ENCODE measurements at places on chromosomes 2 and 18.
A peak's percentile ranks its signal among the peaks of the same experiment; 100 is the strongest.

DNA sequence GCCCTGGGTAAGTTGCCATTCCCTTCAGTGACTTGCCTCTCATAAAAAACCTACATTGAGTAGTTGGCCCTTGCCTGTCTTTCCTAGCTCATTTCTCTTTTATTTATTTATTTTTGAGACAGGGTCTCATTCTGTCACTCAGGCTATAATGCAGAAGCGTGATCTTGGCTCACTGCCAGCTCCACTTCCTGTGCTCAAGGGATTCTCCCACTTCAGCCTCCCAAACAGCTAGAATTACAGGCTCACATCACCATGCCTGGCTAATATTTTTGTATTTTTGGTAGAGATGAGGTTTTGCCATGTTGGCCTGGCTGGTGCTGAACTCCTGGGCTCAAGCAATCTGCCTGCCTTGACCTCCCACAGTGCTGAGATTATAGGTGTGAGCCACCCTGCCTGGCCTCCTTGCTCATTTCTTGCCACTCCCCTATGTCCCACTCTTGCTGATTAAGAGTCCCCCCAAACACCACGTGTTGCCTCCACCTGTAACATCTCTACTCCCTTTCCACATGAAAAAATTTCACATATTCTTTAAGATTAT, 12.6 kb downstream of the EVA1A start:
- peak; percentile 31 for DNase-seq

GRCh38 chr2:115649731-115650130, 1207.3 kb downstream of the DPP10 start:
- no peak for DNase-seq

GRCh38 chr2:182870227-182870626, 3.8 kb upstream of the FRZB start:
- peak; percentile 71 for DNase-seq

GRCh38 chr2:9251154-9252001, 44.8 kb downstream of the ASAP2 start:
- no peak for DNase-seq

- no peak for DNase-seq
These were observed 217.7 kb downstream of the MBD5 start for GRCh38 chr2:148238561-148238960.

- DNase-seq, result no peak
These were observed 193.2 kb upstream of the TWIST2 start for GRCh38 chr2:238654479-238655197.

GRCh38 chr2:207165121-207166038, at the start of gene KLF7:
Gene KLF7 (minus strand): TSS chr2:207165948. CDS start chr2:207165568, 380 bp downstream.
- peak; percentile 73 for DNase-seq

DNA sequence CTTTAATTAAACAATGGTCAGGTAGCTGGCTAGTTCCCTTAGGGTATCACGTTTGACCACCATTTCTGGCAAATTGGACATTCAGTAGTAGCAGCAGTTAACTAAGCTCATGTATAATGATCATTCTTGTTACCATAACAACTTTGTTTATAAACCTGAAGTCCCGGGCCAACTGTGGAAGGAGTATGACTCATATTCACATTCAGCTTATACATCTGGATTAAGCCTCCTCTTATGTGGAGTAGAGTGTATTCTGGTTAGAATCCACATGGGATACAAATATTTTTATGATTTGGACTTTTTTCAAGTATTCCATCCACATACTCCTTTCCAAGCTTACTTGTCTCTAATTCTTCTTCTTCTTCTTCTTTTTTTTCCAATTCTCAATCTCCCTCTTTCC, 70.3 kb upstream of the ZSWIM2 start:
- DNase-seq, result no peak

GRCh38 chr18:77111951-77112746, 20.4 kb downstream of the MBP start:
- DNase-seq, result no peak

GRCh38 chr2:61328707-61329251, 142.1 kb downstream of the USP34 start:
- DNase-seq, result no peak

DNA sequence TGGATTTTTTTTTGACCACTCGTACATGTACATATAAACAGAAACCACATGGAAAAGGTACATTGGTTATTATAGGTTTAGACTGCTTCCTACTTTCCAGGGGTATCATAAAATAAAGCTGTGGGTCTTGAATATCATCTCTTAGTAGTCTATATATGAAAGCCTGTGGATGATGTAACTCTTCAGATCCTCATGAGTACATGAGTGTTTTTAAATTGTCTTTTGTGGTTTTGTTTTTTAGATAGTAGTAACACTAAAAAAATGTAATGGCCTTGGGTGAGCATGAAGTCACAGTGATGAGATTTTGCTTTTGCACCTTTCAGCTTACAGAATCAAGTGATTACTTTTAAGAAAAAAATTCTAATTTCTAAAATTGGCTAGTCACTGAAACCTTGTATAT, 80.2 kb downstream of the RAB3GAP1 start:
- no peak for DNase-seq

DNA sequence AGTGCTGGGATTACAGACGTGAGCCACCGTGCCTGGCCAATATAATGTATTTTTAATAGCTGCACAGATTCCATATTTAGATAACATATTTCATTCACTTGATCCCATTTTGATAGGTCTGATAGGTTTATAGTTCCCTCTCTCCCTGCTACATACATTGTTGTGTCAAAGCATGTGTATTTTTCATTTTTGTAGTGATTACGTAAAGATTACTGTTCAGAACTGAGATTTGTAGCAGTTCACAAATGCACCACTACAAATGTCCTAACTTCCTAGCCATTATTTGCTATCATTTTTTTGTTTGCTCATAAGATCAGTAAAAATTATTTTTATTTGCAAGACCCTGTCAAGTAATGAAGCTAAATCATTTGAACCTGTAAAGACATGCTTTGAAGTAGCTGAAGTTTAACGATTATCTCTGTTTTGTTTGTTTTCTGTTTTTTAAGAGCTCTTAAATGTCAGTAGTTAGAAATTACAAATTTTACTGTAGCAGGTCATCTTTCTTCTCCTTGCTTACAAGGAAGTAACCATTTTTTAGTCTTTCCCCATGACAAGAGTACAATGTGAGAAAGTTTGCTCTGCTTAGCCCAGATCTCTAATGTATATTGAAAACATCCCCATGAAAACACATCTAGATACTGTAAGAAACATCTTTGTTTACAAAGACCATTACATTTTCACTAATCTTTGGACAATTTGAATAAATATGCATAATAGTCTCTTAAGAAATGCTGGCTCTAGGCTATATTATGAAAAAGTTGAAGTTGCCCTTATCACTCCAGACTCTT, 54.1 kb downstream of the EML4 start:
- no peak for DNase-seq

DNA sequence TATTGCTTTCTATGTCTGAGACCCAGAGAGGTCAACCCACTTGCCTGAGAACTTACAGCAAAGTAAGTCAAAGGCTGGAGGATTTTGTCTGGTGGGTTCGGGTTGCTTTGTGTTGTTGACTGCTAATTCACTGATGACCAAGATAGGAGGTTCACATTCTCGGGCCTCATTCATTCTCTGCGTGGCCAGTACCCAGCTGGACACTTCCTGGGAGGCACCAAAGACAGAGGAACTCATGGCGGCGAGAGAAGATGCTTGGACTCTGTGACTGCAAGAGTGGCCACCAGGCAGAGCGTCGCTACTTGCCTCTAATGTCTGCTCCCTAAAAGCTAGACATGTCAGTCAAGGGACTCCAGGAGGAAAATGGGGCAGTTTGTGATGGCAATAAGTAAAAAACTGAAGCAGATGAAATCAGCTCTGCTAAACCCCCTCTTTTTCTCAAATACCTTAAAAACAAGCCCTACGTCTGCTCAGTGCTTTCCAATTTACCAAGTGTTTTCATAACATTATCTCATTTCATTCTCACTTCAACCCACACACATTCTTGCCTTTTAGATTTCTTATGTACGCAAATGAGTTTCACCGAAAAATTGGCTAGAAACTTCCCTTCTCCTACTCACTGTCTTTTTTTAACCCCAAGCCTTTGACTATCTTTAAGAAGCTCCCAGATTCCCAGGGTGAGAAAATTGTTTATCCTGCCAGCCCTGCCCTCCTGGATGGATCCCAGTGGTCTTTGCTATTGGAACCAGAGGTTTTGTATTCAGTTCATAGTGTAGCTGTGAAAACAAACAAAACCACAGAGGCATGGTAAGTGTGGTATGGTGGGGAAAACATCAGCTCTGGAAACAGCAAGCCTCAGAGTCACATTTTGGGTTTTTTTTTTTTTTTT, 4.9 kb upstream of the LBH start:
- DNase-seq, result no peak

GRCh38 chr2:169702996-169703395, 8.7 kb downstream of the PHOSPHO2 start:
- no peak for DNase-seq

- no peak for DNase-seq
These were observed 23.2 kb upstream of the PLA2R1 start for GRCh38 chr2:160085662-160086061.

DNA sequence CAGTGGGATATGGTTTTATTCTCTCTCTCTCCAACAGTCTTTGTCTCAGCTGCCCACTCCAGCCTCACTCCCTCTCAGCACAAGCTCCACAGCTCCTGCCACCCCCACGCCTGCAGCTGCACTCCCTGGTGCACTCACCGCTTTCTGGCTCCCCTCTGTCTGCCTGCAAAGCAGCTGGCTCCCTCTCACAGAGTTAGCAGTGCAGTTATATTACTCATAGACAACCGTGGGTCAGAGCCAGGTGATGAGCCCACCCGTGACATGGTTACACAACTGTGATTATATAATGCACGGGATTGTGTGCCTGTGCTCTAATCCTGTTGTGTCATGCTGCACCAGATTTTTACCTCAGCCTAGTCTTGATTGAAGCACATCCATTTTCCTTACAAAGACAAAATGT, 276.9 kb upstream of the CHAC2 start:
- no peak for DNase-seq

DNA sequence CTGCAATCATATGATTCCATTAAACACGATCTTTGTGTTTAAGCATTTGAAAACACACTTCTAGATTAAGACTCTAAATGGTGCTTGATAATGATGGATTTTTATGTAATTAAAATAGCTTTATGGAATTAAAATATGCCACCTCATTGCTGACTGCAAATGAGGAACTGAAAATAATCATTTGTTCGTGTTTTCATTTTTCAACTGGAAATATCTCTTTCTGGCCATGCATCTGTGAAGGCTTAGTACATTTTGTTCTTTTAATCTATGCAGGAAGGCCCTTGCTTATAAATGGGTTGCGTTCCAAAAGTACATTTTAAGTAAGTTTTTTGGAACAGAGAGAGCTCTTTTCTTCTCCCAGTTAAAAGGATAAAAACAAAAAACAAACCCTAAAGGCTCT, 125.5 kb downstream of the MC4R start:
- DNase-seq, result no peak

DNA sequence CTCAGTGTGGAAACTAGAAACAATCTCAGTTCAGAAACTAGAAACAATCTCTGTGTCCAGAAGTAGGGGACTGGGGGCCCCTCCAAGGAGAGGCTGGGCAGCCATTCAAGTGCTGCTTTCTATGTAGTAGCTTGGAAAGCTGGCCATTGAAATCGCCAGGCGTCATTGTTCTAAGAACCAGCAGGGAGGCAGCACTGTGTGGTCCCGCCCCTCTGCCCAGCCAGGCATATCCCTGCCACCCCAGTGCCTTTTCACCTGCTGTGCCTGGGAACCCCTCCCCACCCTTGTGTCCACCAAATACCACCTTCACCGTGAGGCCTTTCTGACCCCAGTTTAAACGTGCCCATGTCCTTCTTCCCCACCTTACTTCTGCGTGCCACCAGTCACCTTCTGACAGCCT, 221.6 kb downstream of the GBX2 start:
- DNase-seq, result no peak

GRCh38 chr2:16750175-16750924, 84.7 kb upstream of the CYRIA start:
- no peak for DNase-seq

DNA sequence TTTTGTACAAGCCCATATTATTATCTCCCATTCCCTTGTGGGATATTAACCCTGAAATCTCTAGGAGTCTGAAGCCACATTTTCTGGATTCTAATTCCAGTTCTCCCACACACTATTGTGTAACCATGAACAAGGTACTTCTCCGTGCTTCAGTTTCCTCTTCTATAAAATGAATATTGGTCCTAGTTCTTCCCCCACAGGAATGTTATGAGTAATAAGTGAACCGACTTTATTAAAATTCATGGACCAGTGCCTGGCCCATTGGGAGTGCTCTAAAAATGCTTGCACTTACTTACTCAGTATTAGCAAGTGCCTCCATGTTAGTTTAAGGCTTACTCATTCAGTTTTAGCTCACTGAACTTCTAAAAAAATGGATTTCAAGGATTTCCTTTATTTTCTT, 1.4 kb upstream of the ACMSD start:
- no peak for DNase-seq

- no peak for DNase-seq
These were observed 103.1 kb downstream of the DGKD start for GRCh38 chr2:233457356-233457755.

- no peak for DNase-seq
These were observed 923.7 kb downstream of the NRXN1 start for GRCh38 chr2:50108245-50108644.

DNA sequence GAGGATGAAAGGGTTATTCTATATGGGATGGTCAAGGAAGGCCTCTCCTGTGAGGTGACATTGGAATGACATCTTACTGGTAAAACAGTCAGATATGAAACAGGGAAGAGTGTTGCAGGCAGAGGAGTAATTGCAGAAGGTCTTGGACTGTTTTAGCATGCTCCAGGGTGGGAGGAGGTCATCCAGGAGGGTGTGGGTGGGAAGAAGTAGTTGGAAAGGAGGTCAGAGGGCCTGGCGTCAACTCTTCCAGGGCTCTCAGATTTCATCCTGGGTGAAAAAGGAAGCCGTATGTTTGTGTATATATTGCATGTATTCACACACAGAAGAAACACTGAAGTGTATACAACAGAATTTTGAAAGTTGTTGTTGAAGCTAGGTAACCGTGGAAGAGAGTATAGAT, 48.2 kb downstream of the ATP9B start:
- DNase-seq, result no peak

DNA sequence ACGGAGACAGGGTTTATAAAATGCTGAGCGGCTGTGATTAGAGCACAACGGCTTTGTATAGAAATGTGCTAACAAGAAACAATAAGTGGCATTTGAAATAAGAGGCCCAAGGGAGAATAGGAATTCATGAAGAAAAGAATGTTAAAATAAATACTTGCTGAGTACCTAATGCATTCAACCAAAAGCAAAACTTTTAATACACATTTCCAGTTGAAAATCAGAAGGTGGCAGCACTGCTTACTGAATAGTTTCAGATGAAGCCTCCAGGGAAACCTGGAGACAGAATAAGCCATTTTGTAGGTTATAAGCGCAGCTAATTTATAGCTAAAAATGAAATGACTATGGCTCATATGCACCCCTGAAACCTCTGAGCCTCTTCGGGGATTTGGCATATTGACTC, 286.6 kb downstream of the DPP10 start:
- DNase-seq, result peak; percentile 1

GRCh38 chr2:234670052-234670451, 173.2 kb upstream of the ARL4C start:
- no peak for DNase-seq

- no peak for DNase-seq
These were observed 189.2 kb upstream of the EPHA4 start for GRCh38 chr2:221761260-221761659.

- peak; percentile 11 for DNase-seq
These were observed 100.3 kb upstream of the NCK2 start for GRCh38 chr2:105644174-105644980.
